Left kidney (tissue), 8 donors: ENCODE measurements at places on chromosomes 16 and 17. TPM values are rescaled to one million over a fixed set of nuclear protein-coding genes. Genes with fewer than 3 reads are reported as not detected.
A peak's percentile ranks its signal among the peaks of the same experiment; 100 is the strongest.

GRCh38 chr16:64013856-64014255 lies 1108.0 kb downstream of the CDH11 start:
- DNase-seq = no peak

Gene CACNA1H
- polyA plus RNA-seq = 17.0 TPM

- no peak for DNase-seq
These were observed 45.3 kb upstream of the HLF start for GRCh38 chr17:55219459-55219858.

DNA sequence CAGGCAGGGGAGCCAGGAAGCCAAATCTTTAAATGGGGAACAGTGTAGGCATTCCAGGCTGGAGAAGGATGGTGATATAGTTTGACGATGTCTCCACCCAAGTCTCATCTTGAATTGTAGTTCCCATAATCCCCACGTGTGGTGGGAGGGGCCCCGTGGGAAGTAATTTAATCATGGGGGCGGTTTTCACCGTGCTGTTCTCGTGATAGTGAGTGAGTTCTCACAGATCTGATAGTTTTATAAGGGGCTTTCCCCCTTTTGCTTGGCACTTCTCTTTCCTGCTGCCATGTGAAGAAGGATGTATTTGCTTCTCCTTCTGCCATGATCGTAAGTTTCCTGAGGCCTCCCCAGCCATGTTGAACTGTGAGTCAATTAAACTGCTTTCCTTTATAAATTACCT lies 28.8 kb downstream of the GINS3 start:
- no peak for DNase-seq

DNA sequence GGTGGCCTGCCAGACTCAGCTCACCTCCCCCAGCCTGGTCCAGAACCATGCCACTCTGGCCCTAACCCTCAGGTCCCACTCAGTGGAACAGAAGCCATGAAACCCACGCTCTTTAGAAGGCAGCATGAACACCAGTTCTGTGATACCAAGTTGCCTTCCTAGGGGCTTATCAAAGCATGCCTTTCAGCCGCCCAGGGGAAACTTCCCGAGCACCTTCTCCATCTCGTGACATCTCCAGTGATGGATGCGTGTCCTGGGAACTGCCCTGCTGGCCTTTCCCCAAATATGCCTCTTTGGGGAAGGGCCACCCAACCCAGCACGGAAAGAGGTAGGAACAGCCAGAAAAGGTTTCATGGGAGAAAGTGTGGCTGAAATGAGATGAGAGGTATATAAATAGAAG lies 8.3 kb downstream of the CCDC42 start:
- no peak for DNase-seq

Gene LLGL2
- polyA plus RNA-seq = 67.5 TPM

- DNase-seq = peak; percentile 56
These were observed at the start of gene RAB26 for GRCh38 chr16:2147981-2148671. Gene RAB26 (plus strand): TSS chr16:2148625. CDS start chr16:2148784, 159 bp downstream.

- no peak for DNase-seq
These were observed 19.8 kb downstream of the GTF3C1 start for GRCh38 chr16:27529962-27530361.

Gene DECR2
- polyA plus RNA-seq = 20.1 TPM

DNA sequence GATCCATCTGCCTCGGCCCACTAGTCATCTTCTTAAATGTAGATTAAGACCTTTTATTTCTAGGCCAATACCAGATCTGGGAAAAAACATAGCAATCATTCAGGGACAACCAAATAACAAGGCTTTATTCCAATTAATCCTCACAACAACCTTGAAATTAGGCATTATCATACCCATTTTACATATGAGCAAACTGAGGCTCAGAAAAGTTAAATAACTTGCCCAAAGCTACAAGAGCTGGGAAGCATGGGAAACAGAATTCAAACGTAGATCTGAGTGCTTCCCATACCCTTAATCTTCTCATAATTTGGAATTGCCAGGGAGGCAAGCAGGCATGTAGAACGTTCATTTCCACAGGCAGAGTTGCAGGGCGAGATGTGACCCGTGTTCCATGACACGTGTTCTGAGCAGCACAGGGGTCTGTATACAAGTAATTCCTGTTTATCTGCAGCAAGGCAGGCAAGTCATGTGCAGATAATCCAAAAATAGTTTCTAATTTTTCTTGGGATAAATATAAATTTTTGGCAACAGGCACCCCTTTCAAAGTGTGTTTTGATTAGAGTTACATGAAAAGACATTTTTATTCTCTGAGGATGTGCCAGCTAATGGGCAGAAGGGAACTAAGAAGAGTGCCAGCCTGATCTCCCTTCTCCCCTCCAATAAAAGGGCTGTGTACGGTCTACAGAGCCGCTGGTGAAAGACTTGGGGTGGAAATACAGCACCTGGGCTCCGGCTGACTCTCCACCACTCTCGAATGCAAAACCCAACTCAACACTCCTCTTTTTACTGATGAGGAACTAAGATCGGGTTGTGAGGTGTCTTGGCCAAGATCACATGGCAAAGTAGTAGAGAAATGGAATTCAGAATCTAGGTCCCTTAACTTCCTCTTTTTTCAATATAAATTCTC lies 27.7 kb upstream of the MYOCD start:
- DNase-seq = no peak

DNA sequence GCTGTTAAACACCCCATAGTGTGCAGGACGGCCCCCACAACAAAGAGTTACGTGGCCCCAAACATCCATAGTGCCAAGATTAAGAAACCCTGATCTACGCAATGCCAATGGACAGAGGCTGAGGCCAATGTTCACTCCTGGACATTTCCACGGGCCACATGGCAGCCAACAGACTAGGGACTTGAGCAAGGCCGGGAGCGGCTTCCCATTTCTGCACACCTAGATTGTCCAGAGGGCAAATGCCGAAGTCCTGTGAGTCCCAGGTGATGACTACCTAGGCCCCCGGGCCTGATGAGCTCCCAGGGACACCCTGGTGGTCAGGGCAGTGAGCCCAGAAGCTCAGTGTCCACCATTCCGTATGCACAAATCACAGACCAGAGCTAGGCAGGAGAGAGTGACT lies 95.5 kb downstream of the AMFR start:
- DNase-seq = no peak

Gene TEDC2
- polyA plus RNA-seq = 11.4 TPM

DNA sequence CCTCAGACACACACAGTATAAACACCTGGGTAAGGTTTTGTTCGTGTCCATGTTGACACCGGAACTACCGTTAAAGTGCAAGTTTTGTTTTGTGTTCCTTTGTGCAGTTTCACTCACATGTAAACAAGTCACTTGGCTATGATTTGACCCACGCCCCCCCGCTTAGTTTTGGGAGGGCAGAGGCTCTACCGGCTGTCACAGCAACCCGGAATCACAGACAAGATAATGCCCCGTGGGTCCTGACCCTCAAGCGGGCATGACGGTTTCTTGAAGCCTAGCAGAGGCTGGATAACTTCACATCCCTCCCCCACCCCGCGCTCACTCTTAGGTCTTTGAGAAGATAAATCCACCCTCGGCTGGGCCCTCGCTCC lies 1.7 kb downstream of the RASD1 start:
- DNase-seq = no peak

DNA sequence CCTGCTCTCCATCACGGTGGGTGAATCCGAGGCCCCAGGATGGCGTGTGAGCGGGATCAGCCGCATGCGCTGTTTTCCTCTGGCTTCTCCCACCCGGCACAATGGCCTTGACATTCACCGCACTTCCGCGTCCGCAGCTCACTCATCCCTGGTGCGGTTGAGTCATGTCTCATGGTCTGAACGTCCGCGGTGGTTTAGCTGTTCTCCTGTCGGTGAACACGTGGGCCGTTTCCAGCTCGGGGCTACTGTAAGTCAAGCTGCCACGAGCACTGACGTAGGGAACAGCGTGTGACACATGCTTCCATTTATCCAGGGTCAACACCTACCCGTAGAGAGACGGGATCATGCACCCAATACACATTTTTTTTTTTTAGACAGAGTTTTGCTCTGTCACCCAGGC lies 15.3 kb upstream of the CACNA1H start:
- DNase-seq = no peak

Gene CLEC19A
- polyA plus RNA-seq = 0.05 TPM

DNA sequence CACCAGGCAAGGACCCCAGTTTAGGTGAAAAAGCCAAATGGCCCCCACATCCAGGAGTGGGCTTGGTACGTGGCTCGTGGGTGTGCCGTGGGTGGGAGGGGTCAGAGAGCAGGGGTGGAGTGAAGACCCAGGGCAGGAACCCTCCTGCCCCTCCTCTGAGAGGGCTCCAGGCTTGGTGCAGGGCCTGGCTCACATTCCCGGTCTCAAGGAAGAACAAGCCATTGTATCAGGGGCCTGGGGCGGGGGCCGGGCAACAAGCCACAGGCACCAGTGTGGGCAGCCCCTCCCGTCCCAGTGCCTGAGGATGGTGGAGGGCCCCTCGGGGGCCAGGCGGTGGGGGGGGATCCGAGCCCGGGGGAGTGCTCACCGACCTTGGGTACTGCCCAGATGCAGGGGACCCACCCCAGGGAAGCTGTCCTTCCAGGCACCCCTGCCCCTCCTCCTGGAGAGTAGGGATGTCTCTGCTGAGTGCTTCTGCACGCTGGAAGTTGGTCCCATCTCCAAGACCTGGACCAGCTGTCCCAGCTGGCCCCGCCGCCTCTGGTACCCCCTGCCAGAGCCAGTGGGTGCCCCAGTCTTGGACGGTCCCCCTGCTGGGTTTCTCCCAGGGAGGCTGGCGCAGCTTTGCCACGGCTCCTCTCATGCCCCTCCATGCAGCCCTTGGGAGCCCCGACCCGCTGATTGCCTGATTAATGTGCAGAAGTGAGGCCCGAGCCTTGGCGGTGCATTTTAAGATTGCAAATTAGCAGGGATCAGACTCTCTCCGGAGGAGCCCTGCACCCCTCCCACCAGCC lies 83.7 kb downstream of the RTN4RL1 start:
- DNase-seq = no peak

Gene KRT31
- not detected for polyA plus RNA-seq
